ENCODE measurements at places on chromosomes 2 and 18.

- no peak for DNase-seq
Measured at GRCh38 chr2:50594233-50594632, 437.7 kb downstream of the NRXN1 start.

DNA sequence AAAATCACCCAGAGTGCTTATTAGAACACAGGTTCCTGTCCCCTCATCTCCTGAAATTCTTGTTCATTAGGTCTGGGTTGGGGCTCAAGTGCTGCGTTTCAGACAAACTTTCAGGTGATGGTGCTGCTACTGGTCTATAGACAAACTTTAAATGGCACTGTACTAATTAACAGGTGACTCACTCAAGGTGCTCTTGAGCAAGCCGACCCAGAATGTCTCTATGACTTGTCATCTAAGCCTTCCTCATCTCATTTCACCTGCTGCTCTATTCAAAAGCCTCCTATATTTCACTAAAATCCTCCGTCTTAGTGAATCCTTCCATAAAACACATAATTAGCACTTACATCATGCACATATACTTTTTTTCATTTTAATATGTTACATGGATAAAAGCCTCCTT, 29.9 kb upstream of the STK39 start:
- no peak for DNase-seq

DNA sequence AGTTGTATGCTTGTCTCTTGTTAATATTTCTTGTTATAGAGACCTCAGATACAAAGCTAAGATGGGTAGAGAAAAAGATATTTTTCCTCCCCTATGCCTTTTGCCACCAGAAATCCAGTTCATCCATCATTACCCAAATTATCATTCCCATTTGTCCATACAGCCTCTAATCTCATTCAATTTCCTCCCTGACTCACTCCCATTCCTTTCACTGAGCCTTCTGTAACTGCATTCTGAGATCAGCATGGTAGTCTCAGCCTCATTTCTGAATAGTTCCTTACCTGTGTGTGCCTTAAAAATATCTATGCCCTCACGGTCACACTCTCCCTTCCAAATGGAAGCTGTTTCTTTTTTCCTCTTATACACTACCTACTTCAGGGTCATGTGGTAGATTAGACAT, 15.7 kb upstream of the PIK3C3 start:
- no peak for DNase-seq

- no peak for DNase-seq
Measured at GRCh38 chr2:37344453-37345361, at the start of gene QPCT. Gene QPCT (plus strand): TSS chr2:37344630. CDS start chr2:37344732, 102 bp downstream.

- no peak for DNase-seq
Measured at GRCh38 chr2:74939919-74940812, 18.3 kb upstream of the POLE4 start.

GRCh38 chr18:6795307-6795706, 65.8 kb downstream of the ARHGAP28 start:
- DNase-seq = no peak

- no peak for DNase-seq
Measured at GRCh38 chr2:150873396-150873772, 385.9 kb upstream of the RND3 start.

- DNase-seq = no peak
Measured at GRCh38 chr2:208363485-208363884, 43.1 kb upstream of the PTH2R start.

DNA sequence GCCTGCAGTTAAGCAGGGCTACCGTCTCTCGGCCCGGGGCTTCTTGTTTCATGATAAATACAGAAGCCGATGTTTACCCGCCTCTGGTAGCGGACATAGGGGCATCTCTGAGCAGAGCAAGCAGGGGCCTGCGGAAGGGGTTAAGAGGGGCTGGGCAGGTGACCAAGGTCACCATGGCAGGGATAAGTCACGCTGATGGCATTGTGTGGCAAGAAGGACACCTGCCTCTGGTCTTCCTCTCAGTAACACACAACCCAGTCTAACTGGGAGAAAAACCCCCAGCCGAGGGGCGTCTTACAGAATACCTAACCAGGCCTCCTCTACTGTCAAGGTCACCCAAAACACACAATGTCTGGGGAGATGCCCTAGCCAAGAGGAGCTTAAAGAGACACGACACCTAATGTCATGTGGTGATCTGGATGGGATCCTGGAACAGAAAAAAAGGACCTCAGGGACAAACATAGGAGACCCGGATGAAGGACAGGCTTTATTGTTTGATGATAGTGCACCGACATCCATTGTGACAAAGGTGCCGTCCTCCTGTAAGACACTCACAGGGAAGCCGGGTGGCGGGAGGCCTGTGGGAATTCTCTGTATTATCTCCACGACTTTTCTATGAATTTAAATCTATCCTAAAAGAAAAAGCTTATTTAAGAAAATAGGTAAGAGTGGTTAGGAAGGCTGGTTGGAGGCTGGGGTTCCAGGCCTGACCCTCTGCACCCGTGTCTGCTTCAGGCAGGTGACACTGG, 24.8 kb downstream of the SH3BP4 start:
- no peak for DNase-seq

- no peak for DNase-seq
Measured at GRCh38 chr2:120831086-120831485, 95.4 kb downstream of the GLI2 start.

DNA sequence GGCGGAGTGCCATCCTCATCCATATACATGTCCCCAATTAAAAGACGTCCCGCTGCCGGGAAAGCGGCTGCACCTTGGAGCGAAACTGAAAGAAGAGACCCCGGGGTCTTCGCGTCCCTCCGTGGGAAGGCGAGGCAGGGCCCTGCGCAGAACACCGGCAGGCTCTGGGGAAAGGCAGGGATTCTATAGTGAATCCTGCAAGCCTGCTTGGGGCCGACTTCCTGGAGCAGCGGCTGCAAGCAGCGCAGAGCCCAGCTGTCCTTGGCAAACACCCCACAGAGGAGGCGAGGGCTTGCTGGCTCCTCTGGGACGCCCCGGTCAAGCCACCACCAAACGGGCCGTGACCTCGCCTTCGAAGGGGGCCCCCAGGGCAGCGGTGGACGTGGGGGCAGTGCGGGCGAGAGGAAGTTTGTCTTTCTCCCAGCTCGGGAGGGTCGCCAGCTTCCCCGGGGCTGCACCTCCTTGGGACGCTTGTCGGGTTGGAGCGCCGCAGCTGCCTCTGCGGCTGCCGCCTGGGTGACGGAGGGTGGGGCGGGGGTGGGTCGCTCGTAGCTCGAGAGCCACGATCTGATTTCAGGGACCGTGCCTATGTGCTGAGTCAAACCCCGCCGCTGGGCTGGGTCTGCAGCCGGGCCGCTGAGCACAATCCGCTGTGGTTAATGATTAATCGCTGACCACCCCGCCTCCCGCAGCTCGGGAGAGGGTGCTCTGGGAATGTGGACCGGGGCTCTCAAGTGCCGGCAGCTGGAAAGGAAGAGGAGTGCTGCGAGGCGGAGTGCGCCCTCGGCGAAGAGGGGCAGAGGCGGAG, 486 bp upstream of the GPR39 start:
- DNase-seq = no peak

GRCh38 chr18:73793386-73793785, 354.2 kb downstream of the FBXO15 start:
- no peak for DNase-seq

- DNase-seq = no peak
Measured at GRCh38 chr2:105328281-105329196, 996 bp downstream of the TGFBRAP1 start.

DNA sequence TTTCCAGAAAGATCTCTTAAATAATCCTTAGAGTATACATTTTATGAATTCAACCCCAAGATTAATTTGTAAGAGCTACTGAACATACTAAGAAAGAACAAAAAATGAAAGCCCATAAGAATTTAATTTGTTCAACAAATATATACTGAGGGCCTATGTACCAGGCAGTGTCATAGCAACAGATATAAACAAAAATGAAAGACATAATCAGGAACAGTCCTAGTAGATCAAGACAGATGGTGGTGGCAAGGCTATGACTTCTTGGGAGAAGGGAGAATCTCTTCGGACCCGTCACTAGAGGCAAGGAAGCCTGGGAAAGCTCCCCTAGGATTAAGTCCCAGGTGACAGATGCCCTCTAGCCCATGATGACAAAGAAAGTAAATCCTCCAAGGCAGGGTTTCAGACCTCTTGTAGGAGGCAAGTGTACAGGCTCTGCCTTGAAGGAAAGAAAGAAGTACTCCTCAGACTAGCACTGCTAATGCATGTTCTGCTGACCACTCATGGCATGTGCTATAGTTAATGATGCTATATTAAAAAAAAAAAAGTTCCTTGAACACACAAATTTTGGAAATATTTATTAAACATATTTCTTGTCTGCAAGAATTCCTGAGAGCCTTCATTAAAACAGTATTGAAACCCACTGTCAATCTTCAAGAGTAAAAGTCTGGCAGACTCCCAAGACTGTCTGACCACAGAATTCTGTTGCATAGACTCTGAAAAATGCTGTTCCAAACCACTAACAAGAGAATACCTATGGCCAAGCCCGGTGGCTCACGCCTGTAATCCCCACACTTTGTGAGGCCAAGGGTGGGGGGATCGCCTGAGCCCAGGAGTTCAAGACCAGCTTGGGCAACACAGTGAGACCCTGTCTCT, 31.5 kb downstream of the NOL10 start:
- DNase-seq = no peak

DNA sequence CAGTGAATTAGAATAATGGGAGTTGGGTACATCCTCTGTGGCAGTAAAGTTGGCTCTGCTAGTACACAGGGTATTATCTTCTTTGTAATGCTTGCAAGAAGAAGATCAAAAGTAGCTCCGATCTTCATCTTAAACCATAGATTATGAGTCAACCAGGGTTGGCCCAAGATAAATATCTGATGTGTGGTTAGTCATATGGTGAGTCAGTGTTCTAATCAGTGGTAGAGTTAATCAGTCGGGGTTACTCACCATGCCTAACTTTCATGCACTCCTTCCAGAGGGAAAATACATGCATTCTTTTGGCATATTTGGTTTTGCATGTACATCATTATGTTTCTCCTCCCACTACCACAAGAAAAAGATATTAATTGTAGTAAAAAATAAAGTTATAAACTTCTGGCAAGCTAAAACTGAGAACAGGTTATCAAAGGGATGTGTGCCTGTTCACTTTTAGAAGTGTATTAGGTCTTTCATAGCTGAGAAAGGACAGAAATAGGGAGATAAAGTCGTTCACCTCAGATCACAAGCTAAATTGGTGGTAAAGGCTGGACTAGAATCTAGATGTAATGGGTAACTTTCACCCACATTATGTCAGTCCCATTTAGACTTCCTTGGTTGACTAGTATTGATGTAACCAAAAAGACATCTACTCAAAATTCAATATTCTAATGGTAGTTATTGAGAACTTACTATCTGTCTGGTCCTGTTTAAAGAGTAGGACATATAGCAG, 684.4 kb downstream of the IRS1 start:
- DNase-seq = no peak

DNA sequence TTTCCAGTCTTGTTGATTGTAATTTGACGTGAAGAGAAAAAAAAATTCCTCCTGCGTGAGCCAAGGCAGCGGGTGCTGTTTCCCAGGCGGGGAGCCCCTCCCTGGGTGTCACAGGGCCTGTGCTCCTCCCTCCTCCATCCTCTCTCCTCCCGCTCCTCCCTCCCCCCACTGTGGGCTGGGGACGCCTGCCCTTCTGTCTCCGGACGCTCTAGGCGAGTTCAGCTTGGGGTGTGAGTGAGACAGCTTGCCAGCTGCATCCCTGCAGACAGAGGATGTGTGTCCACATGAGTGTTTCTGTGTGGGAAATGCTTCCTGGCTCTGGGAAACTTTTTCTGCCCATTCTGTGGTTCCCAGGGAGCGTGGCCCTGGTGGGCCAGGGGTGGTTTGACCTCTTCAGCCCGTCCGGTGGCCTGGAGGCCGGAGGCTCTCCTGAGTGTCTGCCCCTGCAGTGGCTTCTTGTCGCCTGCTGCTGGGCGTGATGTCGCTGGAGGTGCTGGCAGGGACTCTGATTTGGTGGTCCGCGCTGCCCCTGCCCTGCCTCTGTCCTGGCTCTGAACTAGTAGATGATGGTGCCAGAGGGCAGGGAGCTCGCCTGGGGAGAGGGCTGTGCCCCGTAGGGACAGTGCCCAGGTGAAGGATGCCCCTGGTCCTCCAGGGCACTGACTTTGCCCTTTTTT, 96.4 kb downstream of the USP40 start:
- no peak for DNase-seq

GRCh38 chr2:27712522-27712921, 48.8 kb downstream of the SLC4A1AP start:
- no peak for DNase-seq

- no peak for DNase-seq
Measured at GRCh38 chr2:58972737-58973136, 731.6 kb upstream of the FANCL start.

- DNase-seq = no peak
Measured at GRCh38 chr18:62894681-62895390, 179.5 kb downstream of the PHLPP1 start.

DNA sequence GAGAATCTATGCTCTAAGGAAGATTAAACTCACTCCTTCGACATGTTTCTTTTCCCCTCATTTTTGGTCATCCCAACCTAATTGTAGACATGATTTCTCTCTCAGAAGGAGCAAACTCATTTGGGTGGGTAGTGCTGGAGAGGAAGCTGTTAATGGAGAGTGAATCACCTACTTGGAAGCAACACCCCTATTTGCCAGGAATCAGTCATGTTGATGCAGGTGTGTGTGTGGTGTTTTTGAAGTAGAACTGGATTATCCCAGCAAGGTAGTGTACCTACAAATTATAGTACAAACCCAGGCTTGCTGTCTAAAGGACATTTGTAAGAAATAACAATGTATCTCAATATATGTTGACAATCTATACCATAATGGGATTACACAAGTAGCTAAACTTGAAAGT, 186.4 kb downstream of the EPHA4 start:
- no peak for DNase-seq

- DNase-seq = no peak
Measured at GRCh38 chr2:212766921-212767320, 228.3 kb upstream of the ERBB4 start.

GRCh38 chr2:36445185-36445866, 89.7 kb downstream of the CRIM1 start:
- no peak for DNase-seq

- no peak for DNase-seq
Measured at GRCh38 chr18:63206433-63207142, 113.0 kb downstream of the BCL2 start.

DNA sequence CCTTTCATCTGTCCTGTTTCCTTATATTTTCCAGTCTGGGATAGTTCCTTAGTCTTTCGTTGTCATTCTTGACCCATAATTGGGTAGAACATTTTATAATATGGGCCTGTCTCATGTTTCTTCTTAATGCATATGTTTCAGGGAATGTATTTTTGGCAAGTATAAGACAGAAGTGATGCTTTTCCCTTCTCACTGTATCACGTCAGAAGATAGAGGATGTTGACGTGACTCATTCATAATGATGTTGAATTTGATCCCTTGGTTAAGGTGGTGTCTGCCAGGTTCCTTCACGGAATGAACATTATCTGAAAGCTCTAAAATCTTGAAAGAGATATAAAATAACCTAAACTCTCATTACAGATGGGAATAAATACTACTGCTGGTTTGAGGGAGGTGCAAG, 18.8 kb downstream of the CDH7 start:
- DNase-seq = no peak

DNA sequence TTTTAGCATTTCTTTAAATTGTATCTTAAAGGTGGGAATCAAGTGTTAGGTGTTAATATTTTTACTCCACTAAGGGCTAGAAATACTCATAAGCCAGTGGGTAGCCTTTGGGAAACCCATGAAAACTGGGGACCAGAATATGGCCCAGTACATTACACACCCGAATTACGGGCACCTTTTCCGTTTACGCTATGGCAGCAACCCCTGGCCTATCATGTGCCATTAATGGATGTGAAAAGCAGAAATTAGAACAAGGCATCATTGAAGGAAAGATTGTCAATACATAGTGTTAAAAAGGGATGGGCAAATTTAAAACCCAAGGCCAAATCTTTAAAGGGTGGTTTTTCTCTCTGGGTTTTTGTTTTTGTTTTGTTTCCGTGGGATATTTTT, 781 bp downstream of the FARP2 start:
- DNase-seq = no peak

Data from NCI-H446 treated with DMSO at 0.1 percent for 48 hours (cell line).